Small intestine (tissue), 16 donors: ENCODE measurements at places on chromosomes 13 and 19.

GRCh38 chr19:42531313-42531712 is 3.0 kb upstream of the CEACAM1 start:
- no peak overlapping the region for H3K4me3 ChIP-seq
- H3K36me3 ChIP-seq: no peaks in the 10 kb centered on the region
- no peaks in the 10 kb centered on the region for H3K4me1 ChIP-seq
- no peak for DNase-seq
- H3K27me3 ChIP-seq: no peaks in the 10 kb centered on the region

DNA sequence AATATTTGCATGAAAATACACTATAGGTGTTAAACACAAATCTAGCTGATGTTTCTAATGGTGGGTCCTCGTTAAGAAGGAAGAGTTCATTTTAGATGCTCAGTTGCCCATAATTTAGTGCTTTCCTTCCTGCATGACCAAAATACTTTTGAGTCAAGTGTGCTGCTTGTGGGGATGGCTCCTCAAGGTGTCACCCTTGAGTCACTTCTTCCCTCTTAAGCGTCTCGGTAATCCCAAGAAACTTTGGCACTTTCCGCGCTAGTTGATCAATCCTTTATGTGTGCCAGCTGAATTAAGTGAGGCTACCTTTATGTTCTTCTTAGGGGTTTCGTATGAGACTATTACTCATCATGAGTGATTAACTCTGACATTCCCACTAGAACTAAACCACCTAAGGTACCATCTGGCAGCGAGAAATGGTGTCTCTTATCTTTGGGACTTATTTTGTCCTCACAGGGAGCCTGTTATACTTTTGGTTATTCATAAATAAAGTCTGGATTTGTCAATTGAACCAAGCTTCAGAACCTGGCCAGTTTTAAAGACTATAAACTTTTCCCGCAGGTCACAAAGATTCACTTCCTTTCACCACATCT is 106.8 kb downstream of the NHLRC3 start:
- H3K36me3 ChIP-seq: no peaks in the 10 kb centered on the region
- no peak overlapping the region for H3K4me3 ChIP-seq
- peak; percentile 39 for DNase-seq
- H3K27me3 ChIP-seq: no peaks in the 10 kb centered on the region
- no peak overlapping the region for H3K27ac ChIP-seq
- no peaks in the 10 kb centered on the region for H3K4me1 ChIP-seq

GRCh38 chr19:31181535-31181934 is 167.7 kb downstream of the TSHZ3 start:
- no peak overlapping the region for H3K4me3 ChIP-seq
- no peaks in the 10 kb centered on the region for H3K27me3 ChIP-seq
- H3K27ac ChIP-seq: no peak overlapping the region
- H3K36me3 ChIP-seq: no peaks in the 10 kb centered on the region
- no peak for DNase-seq
- no peaks in the 10 kb centered on the region for H3K4me1 ChIP-seq

DNA sequence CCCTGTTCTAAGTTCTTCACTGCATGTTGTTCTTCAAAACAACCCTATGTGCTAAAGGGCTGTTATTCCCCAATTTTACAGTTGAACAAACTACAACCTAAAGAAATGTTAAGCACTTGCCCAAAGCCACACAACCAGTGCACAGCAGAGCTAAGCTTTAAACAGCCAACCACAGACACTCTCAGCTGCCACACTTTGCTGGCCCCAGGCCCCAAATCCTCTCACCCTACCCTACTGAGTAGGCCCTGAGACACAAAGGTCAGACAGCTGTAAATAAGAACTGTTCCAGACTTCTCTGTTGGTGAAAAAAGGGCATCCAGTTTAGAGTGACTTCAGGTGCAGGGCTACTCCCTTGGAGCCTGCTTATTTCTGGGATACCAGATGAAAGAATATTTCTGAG is 30.0 kb downstream of the GRIK5 start:
- H3K27ac ChIP-seq: no peak overlapping the region
- no peak for DNase-seq
- no peaks in the 10 kb centered on the region for H3K4me1 ChIP-seq
- H3K4me3 ChIP-seq: no peak overlapping the region
- H3K27me3 ChIP-seq: peaks cover under 1% of the 10 kb centered on the region

- DNase-seq: no peak
- peak overlapping the region; percentile 99 for H3K4me3 ChIP-seq
- H3K4me1 ChIP-seq: no peaks in the 10 kb centered on the region
- peak overlapping the region; percentile 95 for H3K27ac ChIP-seq
- H3K27me3 ChIP-seq: no peaks in the 10 kb centered on the region
- peaks cover 26% of the 10 kb centered on the region for H3K36me3 ChIP-seq
Observed at GRCh38 chr19:52297601-52298364, 814 bp downstream of the ZNF480 start.

GRCh38 chr19:1001538-1002166 is 1.4 kb downstream of the GRIN3B start:
- no peak overlapping the region for H3K4me3 ChIP-seq
- H3K27me3 ChIP-seq: peaks cover 20% of the 10 kb centered on the region
- H3K4me1 ChIP-seq: peaks cover 2% of the 10 kb centered on the region
- no peaks in the 10 kb centered on the region for H3K36me3 ChIP-seq
- no peak overlapping the region for H3K27ac ChIP-seq

DNA sequence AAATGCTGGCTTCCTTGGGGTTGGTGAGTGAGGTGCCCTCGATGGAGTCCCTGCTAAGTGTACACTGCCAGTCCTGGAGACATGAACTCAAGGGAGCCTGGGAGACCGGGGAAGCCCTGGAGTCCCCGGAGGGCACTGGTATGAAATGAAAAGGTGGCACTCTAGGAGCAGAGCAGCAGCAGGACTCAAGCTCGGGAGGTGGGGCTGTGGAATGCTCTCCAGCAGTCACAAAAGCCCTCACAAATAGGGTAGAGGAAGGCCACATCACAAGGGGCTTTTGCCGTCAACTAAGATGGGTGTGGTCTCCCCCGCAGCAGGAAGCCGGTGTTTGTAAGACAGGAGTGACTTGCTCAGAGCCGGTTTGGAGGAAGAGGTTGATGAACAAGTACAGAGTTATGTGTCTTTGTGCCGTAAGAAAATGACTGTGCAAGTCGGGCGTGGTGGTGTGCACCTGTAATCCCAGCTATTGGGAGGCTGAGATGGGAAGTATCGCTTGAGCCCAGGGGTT is 19.3 kb downstream of the CCNE1 start:
- H3K4me1 ChIP-seq: no peaks in the 10 kb centered on the region
- no peaks in the 10 kb centered on the region for H3K27me3 ChIP-seq
- no peak for DNase-seq
- no peak overlapping the region for H3K4me3 ChIP-seq

GRCh38 chr13:111288276-111288675 is 32.2 kb upstream of the TEX29 start:
- no peaks in the 10 kb centered on the region for H3K27me3 ChIP-seq
- H3K36me3 ChIP-seq: peaks cover 46% of the 10 kb centered on the region
- H3K4me3 ChIP-seq: no peak overlapping the region
- H3K4me1 ChIP-seq: peaks cover 5% of the 10 kb centered on the region

DNA sequence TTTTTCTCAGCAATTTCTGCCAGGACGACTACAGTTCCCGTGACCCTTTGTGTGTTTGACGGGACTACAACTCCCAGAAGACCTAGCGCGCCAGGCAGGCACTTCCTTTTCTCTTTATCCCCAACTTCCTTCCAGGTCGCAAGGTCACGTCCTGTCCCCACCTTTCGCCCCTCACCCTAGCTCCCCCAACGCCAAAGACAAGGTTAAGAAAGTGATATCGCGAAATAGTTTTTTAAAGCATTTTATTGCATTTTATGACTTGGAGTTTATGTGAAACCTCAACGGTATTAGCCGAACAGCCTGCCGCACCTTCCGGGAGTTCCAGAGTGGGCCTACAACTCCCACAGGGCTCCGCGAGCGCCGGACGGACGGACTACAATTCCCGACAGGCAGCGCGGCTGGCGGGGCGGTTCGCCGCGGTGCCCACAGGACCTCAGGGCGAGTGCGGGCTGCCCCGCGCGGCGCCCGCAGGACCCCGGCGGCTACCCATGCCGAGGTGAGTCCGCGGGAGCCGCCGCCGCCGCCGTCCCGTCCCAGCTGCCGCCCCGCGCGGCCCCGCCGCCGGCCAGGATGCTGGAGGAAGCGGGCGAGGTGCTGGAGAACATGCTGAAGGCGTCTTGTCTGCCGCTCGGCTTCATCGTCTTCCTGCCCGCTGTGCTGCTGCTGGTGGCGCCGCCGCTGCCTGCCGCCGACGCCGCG is at the start of gene NCLN:
Gene NCLN (plus strand): TSS at position 470 of the 699 bp plus-strand sequence. CDS start 101 bp downstream, at position 571.
- peak within 1 kb of the TSS; percentile 57 for H3K27ac ChIP-seq
- H3K36me3 ChIP-seq: no peaks in the 10 kb centered on the region
- no peaks in the 10 kb centered on the region for H3K27me3 ChIP-seq
- peak within 1 kb of the TSS; percentile 69 for H3K4me3 ChIP-seq

DNA sequence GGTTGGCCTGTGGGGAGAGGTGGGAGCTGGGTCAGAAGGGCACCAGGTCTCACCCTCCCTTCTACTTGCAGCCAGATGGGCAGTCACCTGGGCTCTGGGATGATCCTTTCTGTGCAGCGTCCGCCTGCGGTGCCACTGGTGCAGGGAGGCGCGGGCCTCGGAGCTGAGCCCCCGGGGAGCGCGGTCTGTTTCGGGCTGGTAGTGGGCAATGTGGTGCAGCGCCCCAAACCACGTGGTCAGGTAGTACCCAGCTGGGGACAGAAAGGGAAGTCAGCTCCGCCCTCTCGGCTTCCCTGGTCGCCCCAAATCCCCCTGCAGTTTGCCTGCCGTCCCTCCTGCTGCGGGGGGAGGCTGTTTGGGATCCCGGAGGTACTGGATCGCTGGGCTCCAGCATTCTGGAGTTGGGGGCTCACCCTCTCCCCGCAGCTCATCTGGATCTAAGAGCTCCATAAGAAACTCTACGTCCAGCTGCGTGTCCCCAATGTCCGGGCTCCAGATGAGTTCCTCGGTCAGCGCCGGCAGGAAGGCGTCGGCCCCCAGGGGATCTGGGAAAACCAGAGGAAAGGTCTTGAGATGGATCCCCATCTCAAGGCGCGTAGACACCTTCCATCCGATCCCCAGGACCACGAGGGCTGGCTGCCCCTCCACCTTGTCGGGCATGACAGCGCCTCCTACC is 8.8 kb downstream of the RINL start:
- H3K4me1 ChIP-seq: no peaks in the 10 kb centered on the region
- peak overlapping the region; percentile 48 for H3K4me3 ChIP-seq
- peak overlapping the region; percentile 25 for H3K27ac ChIP-seq
- no peaks in the 10 kb centered on the region for H3K27me3 ChIP-seq
- DNase-seq: no peak
- H3K36me3 ChIP-seq: no peaks in the 10 kb centered on the region

DNA sequence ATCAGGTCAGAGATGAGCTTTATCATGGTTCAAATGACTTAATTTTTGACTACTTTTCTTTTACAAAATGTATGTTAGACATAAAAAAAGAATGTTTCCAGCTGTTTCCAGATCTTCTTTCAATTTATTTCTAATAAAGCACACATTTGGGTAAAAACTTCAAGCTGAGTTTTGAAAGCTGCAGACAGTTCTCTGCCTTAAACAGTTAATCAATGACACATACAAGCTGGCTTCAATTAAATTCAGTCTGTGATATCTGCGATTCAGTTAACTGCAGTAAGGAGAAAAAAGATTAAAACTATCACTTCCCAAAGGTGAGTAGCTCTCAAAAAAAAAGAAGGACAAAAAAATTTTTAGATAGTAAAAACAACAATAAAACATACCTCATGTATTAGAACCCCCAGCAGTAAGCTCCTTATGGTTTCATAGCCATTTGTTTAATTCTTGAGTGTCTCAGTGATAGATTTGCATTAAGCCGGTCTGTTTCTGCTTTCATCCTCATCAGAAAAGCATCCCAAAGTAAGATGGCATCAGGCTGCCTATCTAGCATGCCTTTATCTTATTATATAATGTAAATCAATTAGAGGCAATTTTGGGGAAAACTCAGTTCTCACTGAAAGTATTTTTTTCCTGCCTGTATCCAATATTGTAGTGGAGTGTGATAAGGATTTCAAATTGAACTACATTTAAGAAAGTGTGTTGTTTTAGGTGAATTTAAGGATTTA is 81.8 kb upstream of the STARD13 start:
- no peak overlapping the region for H3K4me3 ChIP-seq
- H3K27me3 ChIP-seq: no peaks in the 10 kb centered on the region
- no peak overlapping the region for H3K27ac ChIP-seq
- DNase-seq: no peak
- no peaks in the 10 kb centered on the region for H3K4me1 ChIP-seq

DNA sequence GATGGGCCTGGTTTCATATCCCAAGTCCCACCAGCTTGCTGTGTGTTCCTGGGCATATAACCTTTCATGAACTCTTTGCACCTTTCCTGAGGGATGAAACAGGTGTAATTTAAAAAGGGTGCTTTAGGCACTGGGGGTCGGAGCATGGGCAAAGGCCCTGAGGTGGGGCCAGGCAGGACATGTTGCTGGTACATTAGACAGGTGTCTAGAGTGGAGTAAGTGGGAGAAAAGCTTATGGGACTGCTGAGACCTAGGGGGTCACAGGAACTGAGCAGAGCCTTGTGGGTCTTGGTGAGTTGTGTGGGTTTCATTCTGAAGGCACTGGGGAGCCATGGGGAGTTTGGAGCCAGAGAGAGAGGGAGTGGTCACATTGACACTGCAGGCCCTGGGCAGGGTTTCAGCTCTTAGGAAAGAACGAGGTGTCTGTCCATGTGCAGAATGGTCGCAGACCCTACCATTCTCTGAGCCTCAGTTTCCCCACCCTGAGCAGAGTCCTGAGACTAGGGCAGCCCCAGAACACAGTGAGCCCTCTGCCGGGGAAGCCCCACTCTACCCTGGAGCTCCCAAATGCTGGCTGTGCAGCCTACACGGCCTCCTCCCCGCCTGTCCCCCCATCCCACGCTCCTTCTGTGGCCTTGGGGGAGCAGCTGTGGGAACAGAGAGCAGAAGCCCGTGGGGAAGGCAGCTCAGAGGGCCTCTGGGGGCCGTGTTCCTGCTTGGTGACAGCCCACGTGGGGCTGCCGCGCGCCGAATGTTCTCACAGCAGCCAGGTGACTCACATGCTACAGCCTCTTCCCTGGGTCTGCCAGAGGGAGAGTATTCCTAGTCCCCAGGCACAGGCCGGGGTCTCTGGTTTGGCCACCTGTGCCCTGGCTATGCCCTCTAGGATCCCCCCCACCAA is 7.3 kb upstream of the HOMER3 start:
- no peak overlapping the region for H3K4me3 ChIP-seq
- H3K27me3 ChIP-seq: no peaks in the 10 kb centered on the region
- no peak for DNase-seq

- H3K27me3 ChIP-seq: no peaks in the 10 kb centered on the region
- H3K4me3 ChIP-seq: no peak overlapping the region
- H3K4me1 ChIP-seq: no peaks in the 10 kb centered on the region
- DNase-seq: no peak
- H3K27ac ChIP-seq: no peak overlapping the region
- no peaks in the 10 kb centered on the region for H3K36me3 ChIP-seq
Observed at GRCh38 chr19:485583-486236, 10.6 kb upstream of the MADCAM1 start.

- no peaks in the 10 kb centered on the region for H3K36me3 ChIP-seq
- H3K4me3 ChIP-seq: peak overlapping the region; percentile 14
- H3K27me3 ChIP-seq: no peaks in the 10 kb centered on the region
Observed at GRCh38 chr19:34838753-34839431, 65.9 kb upstream of the ZNF599 start.

GRCh38 chr19:4980838-4981680 is 12.1 kb downstream of the KDM4B start:
- H3K27ac ChIP-seq: no peak overlapping the region
- DNase-seq: no peak
- H3K4me1 ChIP-seq: no peaks in the 10 kb centered on the region

- H3K36me3 ChIP-seq: peaks cover 4% of the 10 kb centered on the region
- H3K4me3 ChIP-seq: peak overlapping the region; percentile 89
- no peak for DNase-seq
- H3K27me3 ChIP-seq: no peaks in the 10 kb centered on the region
Observed at GRCh38 chr19:57560049-57560491, 407 bp upstream of the ZNF550 start.

- DNase-seq: peak; percentile 18
- H3K4me1 ChIP-seq: no peaks in the 10 kb centered on the region
- peak overlapping the region; percentile 95 for H3K27ac ChIP-seq
- peak overlapping the region; percentile 64 for H3K4me3 ChIP-seq
- no peaks in the 10 kb centered on the region for H3K36me3 ChIP-seq
Observed at GRCh38 chr13:36344886-36345437, 1.2 kb downstream of the SPART start.
